ENCODE measurements at places on chromosomes 3 and 15. TPM values are rescaled to one million over a fixed set of nuclear protein-coding genes. Genes with fewer than 3 reads are reported as not detected.

- H3K27me3 ChIP-seq = no peaks in the 10 kb centered on the region
- H3K27ac ChIP-seq = no peak overlapping the region
- H3K4me3 ChIP-seq = no peak overlapping the region
- H3K4me1 ChIP-seq = peaks cover 81% of the 10 kb centered on the region
- peak; percentile 54 for DNase-seq
- H3K36me3 ChIP-seq = peaks cover 7% of the 10 kb centered on the region
Observed at GRCh38 chr3:30614943-30615342, 8.5 kb downstream of the TGFBR2 start.

DNA sequence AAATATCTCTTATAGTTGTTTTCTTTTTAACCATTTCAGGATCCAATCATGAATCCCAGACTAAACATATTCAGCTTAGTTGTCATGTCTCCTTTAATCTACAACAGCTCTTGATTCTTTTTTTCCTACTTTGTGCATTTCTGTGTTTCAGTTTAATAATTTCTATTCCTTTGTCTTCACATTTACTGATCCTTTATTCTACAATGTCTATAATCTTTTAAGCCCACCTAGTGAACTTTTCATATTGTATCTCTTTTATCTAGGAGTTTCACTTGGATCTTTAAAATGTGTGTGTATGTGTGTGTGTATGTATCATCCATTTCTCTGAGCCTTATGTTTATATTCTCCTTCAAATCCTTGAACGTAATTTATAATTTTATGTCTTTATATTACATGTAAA lies 70.1 kb downstream of the RNF13 start:
- no peaks in the 10 kb centered on the region for H3K27me3 ChIP-seq
- H3K4me1 ChIP-seq = no peaks in the 10 kb centered on the region
- no peak for DNase-seq
- no peak overlapping the region for H3K27ac ChIP-seq
- H3K4me3 ChIP-seq = no peak overlapping the region

- peak overlapping the region; percentile 26 for H3K4me3 ChIP-seq
- DNase-seq = peak; percentile 74
- no peaks in the 10 kb centered on the region for H3K36me3 ChIP-seq
- peaks cover 3% of the 10 kb centered on the region for H3K4me1 ChIP-seq
- peaks cover 15% of the 10 kb centered on the region for H3K27me3 ChIP-seq
- H3K27ac ChIP-seq = no peak overlapping the region
Observed at GRCh38 chr15:89430530-89431341, 65.6 kb downstream of the RHCG start.

Gene ABHD6
- total RNA-seq = 5.8 TPM

Gene GHRL
- total RNA-seq = not detected

Measured in endothelial cell of umbilical vein (primary cell).